ENCODE measurements at places on chromosomes 11 and 22. TPM values are rescaled to one million over a fixed set of nuclear protein-coding genes. Genes with fewer than 3 reads are reported as not detected.
A peak's percentile ranks its signal among the peaks of the same experiment; 100 is the strongest.

DNA sequence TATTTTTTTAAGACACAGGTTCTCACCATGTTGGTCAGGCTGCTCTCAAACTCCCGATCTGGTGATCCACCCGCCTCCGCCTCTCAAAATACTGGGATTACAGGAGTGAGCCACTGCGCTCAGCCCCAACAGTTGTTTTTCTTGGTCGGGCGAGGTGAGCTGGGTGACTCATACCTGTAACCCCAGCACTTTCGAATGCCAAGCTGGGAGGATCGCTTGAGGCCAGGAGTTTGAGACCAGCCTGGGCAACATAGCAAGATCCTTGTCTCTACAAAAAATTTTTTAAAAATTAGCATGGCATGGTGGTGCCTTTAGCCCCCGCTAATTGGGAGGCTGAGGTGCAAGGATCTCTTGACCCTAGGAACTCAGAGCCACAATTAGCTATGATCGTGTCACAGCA is 7.0 kb upstream of the NF2 start:
- no peaks in the 10 kb centered on the region for H3K4me1 ChIP-seq
- H3K36me3 ChIP-seq = no peaks in the 10 kb centered on the region
- H3K27me3 ChIP-seq = no peaks in the 10 kb centered on the region
- no peak for DNase-seq
- no peak overlapping the region for H3K4me3 ChIP-seq
- H3K27ac ChIP-seq = no peak overlapping the region

GRCh38 chr11:1773131-1773993 is 9.6 kb upstream of the CTSD start:
- no peak overlapping the region for H3K4me3 ChIP-seq
- no peaks in the 10 kb centered on the region for H3K36me3 ChIP-seq
- peak; percentile 23 for DNase-seq
- no peaks in the 10 kb centered on the region for H3K4me1 ChIP-seq
- H3K27ac ChIP-seq = no peak overlapping the region

DNA sequence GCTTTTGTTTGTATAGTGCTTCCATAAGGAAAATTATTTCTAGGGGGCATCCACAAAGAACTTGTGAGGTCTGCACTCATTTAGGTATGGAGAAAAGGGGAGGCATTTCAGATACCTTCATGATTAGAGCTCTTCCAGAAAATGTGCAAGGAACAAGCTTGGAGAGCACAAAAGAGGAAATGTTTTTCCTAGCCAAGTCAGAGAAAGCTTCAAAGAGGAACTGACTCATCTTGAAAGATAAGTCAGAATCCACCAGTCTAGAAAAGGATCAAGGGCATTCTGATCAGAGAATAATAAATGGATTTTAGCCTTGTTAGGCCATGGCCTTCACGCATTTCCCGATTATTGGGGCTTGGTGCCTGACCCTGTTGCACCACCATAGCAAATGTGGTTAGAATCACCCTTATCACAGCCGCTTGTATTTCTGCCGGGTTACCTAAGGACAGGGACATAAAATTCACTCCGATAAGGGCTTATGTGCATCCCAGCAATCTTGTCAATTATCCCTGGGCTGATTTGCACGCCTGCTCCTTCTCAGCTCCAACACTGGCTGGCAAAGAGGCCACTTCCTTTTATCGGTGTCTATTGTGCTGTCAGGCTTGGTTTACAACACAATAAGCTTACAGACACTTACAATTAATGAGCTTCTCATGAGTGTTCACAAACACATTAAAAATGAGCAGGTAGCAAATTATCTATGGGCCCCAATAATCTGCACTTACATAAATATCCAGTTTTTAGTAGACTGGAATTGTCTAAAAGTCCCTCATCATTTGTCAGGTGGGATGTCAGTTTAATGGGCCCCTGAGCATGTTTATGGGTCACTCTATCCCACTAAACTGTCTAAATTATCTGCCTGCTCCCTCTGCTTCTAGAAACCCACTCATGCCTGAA is 613.5 kb downstream of the SOX6 start:
- no peak overlapping the region for H3K4me3 ChIP-seq
- no peaks in the 10 kb centered on the region for H3K27me3 ChIP-seq
- H3K27ac ChIP-seq = no peak overlapping the region
- H3K4me1 ChIP-seq = peaks cover 11% of the 10 kb centered on the region

The C22orf15 gene
- not detected for total RNA-seq

The MRGPRX4 gene
- not detected for total RNA-seq

DNA sequence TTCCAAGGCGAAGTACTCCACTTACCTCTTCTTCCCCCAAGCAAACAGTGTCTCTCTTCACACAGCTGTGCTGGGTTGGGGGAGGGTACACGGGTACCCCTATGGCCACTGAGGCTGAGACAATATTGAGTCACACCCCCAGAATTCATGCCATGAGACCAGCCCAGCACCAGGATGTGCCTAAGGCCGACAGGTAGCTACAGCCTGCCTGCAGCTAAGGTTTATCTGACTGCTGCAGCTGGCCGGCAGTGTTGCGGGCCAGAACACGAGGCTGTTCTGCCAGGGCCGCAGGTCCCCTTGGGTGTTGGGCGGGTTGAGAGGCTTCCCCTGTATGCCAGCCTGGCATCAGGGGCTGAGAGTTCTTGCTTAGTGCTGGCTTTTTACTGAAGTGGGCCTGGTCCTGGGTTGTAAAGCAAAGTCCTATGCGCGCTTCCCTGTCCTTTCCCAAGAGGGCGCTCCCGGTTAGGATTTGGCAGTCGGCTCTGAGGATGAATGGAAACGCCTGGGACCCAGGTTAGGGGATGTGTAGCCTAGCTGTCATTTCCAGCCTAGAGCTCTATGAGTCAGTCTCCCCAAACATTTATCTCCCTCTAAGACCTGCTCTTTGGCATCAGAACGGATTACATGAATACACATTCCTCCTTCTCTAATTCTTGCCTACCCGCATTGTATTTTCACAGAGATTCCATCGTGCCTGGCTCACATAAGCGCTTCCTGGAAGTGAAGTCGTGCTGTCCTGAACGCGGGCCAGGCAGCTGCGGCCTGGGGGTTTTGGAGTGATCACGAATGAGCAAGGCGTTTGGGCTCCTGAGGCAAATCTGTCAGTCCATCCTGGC is 7.1 kb downstream of the USP18 start:
- H3K4me1 ChIP-seq = peaks cover 9% of the 10 kb centered on the region
- H3K27me3 ChIP-seq = no peaks in the 10 kb centered on the region
- H3K27ac ChIP-seq = peak overlapping the region; percentile 49

DNA sequence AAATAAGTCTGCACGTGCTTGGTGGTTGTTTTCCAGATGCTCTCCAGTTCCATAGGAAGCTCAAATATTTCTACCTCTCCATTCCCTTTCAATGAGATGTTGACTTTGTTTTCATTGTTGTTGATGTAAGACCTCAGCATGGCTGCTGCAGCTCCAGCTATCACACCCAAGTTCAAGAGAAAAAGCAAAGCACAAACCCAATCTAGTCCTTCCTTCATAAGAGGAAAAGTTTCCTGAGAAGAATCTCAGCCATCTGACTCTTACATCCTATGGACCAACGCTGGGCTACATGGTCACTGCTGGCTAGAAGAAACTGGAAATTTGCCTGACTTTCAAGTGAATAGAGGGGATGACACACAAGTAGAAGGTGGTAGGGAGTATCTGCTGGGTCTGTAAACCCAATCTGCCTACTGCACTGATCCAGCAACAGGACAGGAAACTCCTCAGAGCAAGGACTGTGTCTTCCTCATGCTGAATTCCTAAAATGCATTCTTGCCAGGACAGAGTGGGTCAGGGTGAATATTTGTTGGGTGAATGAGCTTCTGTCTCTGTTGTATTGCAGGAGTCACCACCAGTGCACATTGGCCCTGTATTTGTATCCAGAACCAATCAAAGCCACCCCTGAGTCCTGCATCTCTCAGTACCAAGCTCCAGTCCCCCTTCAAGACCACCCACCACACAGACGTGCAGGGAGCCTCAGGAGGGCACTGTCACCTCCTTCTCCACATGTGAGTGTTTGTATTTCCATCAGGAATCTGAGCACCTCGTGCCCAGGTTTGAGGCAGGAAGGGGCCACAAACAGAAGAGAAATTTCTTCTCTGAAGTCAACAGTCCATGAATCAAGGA is 118.0 kb upstream of the IGLL5 start:
- H3K4me3 ChIP-seq = no peak overlapping the region
- no peaks in the 10 kb centered on the region for H3K36me3 ChIP-seq
- H3K27ac ChIP-seq = no peak overlapping the region
- peaks cover 20% of the 10 kb centered on the region for H3K27me3 ChIP-seq

The PHLDA2 gene
- total RNA-seq = 0.93 TPM

DNA sequence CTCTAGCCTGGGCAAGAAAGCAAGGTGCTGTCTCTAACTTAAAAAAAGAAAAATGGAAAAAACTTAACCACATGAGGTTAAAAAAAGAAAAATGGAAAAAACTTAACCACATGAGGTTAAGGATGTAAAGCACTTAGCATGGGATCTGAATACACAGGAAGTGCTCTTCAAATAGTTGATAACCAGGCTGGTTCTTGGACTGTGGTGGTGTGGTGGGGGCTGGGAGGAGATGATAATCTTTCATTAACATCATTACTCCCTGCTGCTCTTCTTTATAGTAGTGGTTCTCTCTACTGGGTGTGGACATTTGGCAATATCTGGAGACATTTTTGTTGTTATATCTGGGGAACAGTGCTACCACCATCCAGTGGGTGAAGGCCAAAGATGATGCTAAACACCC is 88.4 kb downstream of the TTC17 start:
- H3K27me3 ChIP-seq = no peaks in the 10 kb centered on the region
- no peak for DNase-seq
- H3K4me1 ChIP-seq = no peaks in the 10 kb centered on the region
- no peak overlapping the region for H3K27ac ChIP-seq
